Stimulated activated CD4-positive, alpha-beta T cell treated with anti-CD3 and anti-CD28 coated beads, Interleukin-15, amount 100 ng/mL, for 24 hours (primary cell): ENCODE measurements at places on chromosomes 5 and 9.

DNA sequence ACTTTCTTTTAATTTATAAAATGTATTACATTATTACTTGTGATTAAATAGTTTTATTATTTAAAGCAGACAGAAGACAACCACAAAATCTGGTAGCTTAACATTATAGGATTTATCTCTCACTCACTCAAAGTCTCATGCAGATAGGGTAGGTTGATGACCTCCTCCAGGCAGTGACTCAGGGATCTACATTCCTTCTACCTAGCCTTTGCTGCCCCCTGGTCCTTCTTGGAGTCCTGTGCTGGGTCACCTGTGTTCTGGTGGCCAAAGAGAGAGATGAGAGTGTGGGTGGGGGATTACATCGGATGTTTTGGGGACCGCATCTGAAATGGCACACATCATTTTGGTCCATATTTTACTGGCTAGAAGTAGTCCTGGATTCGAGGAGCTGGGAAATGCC is 95.7 kb upstream of the CTSL start:
- DNase-seq, result no peak

DNA sequence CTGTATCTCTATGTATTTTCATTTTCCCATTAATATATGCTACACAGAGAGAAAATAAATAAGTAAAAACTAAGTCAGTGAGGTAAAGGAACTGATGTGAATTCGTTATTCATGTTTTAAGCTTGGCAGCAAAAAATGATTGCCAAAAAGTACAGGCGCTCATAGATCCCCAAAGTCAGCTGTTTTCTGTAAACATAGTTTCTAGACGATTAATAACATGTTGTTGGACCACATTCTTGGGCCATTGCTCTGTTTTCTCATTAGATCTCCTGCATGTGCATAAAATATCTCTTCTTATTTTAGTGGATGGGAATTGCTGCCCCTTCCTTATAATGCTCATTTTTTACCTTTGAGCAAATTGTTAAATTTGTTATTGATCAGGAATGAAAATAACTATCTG is 215.2 kb downstream of the TLE1 start:
- DNase-seq, result no peak

DNA sequence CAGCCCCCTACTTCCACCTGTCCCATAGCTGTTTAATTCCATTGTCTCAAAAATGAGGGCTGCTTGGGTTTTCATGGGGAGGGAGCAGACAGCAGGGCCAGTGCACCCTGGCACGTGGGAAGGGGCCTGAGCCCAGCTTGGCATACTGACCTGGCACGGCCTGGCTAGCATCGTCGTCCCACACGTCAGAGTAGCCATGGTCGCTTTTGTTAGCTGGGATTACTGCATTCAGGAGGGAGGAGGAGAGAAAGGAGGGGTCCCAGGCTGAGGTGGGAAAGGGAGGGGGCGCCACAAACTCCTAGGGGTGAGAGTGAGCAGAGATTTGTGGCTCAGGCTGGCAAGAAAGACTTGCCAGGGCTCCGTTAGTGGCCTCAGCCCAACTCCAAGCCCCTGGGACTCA is 21.1 kb upstream of the CYSTM1 start:
- DNase-seq, result no peak

DNA sequence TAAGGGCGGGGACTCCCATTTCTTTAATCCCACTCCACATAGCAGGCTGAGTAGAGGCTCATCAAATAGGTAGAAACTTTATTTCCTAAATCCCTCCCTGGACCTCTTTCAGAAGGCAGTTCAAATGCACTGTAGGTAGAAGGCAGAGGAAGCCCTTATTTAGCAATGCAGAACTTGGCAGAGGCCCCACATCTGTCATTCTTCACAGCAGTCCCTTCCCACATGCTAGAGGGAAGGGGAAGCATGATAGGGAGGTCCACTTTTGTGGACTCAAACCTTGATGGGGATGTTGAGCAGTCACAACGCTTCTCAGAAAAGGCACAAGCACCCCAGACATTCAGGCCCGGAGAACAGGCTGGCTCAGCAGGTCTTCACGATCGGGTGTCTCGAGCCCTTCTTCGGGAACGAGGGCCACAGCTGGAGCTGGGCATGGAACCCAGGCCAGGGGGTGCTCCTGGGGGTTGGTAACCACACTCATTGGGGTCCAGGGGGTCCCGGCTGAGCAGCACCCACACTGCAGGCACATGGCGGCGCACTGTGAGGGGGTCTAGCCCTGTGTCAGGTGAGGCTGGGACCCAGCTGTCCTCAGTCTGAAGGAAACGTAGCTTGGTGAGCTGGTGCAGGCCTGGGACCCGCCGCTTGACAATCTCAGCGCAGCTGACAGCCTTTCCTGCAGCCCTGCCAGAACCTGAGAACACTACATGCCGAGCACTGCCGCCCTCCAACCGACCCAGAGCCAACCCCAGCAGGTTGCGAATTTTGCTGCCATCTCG is 1.3 kb downstream of the RPP25L start:
- DNase-seq, result no peak

DNA sequence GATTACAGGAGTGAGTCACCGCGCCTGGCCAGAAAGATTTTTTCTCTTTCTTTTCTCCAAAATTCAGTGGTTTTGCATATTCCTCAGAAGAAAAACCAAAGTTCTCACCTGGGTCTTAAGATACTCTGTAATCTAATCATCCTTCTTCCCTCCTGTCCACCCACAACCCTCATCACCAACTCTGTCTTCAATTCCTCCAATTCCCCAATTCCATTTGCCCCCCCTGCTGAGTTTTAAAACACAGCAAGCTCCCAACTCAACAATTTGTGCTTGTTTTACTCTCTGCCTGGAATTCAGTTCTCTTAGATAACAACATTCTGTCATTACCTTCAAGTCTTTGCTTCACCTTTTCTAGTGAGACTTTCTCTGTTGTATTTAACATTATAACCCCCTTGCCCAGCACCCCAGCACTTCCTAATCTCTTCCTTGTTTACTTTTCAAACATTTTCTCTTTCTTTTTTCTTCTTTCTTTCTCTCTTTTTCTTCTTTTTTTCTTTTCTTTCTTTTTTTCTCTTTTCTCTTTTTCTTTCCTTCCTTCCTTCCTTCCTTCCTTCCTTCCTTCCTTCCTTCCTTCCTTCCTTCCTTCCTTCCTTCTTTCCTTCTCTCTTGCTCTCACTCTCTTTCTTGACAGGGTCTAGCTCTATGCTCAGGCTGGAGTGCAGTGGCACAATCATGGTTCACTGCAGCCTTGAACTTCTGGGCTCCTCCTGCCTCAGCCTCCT is 7.8 kb downstream of the TEX48 start:
- DNase-seq, result no peak

DNA sequence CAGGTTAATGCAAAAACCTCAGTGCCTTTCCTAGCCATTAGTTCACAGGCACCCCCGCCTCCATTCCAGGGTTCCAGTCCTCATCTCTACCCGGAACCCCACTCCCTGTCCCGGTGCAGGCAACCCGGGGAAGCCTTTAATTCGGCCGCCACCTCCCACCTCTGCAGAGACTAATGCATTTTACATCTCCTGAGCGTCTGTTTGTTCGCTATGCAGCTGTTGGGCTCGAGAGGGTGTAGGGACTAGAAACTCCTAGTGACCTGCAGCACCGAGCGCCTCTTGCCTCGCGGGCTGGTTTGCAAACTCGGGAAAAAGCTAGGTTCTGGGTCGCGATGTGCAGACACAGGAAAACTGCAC is 3.6 kb downstream of the GDNF start:
- no peak for DNase-seq

DNA sequence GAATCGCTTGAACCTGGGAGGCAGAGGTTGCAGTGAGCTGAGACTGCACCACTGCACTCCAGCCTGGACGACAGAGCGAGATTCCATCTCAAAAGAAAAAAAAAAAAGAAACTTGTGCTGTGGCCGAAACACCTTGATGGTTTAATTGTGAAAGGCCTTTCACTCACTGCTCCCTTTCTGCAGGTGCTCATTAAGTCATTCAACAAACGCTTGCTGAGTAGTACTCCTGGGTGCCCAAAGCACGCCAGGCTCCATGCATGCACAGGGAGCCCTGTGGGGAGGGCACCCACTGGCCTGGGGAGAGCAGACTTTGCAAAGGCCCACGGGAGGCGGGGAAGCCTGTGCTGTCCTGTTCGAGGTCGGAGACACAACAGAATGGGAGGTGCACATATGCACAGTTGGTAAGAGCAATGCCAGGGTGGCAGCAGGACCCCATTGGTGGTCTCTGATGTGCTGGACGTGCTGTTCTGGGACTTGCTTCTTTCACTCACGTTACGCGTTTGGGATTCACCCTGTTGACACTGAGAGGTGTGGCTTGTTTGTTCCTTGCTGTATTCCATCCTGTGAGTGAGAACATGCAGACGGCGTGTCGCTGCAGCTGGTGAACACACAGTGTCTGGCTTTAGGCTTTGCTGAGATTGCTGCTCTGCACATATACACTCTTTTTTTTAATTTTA is 3.0 kb upstream of the ENTPD2 start:
- DNase-seq, result no peak

GRCh38 chr5:94463739-94464138 is 154.7 kb downstream of the KIAA0825 start:
- DNase-seq, result no peak

DNA sequence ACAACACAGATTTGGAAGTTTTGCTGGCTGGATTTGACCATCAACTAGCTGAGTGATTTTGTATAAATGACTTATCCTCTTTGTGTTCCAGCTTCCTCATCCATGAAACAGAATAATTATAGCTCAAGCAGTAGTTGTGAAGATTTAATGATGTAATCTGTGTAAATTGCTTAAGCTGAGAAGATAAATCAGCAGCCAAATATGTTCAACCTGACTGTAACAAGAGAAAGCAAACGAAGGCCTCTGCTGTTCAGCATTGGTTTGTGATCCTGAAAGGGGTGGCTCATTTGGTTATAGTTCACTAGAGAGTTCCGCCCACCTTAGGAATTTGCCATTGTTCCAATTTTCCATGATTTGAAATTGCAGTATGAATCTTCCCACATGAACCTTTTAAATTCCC is 75.7 kb upstream of the CCDC112 start:
- no peak for DNase-seq

DNA sequence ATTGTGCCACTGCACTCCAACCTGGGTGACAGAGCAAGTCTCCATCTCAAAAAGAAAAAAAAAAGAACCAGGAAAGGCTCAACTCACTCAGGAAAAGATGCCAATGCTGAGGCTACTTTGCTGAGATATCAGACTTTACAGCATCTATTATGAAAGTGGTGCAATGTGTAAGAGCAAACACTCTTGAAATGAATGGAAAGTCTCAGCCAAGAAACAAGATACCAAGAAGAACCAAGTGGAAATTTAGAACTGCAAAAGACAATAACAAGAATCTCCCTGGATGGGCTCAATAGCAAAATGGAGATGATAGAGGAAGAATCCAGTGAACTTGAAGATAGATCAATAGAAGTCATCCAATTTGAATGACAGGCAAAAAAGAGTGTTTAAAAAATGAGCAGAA is 37.7 kb downstream of the TSPAN17 start:
- no peak for DNase-seq

- DNase-seq, result no peak
These were observed 21.9 kb downstream of the ZNF608 start for GRCh38 chr5:124724357-124725039.

DNA sequence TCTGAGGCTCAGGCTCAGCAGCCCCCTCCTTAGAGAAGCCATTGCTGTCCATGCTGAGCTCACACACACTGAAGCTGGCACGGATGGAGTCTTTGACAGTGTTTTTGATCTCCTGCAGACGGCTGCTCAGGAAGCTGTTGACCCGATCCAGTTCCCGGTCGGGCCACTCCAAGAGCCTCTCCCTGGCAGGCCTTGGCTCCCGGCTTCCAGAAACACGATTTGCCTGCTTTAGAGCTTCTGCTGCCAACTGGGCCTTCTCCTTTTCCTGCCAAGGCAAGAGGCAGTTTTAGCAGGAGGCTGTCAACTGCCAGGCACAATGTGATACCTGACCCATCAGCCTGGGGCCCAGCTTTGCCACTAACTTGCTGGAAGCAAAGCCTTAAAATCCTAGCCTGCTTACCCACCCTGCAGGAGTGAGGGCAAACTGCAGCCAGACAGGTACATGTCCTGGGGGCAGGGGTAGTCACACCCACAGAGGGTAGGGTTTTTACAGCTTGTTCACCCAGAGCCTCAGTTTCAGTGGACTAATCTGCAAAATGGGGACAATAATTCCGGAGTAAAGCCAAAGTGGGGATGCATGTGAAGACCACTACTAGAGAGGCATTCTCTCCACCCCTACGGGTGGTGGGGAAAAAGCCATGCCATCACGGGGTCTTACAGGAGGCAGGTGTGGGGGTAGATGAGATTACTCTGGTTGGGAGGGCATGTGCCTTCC is 8.3 kb upstream of the DDX41 start:
- no peak for DNase-seq

DNA sequence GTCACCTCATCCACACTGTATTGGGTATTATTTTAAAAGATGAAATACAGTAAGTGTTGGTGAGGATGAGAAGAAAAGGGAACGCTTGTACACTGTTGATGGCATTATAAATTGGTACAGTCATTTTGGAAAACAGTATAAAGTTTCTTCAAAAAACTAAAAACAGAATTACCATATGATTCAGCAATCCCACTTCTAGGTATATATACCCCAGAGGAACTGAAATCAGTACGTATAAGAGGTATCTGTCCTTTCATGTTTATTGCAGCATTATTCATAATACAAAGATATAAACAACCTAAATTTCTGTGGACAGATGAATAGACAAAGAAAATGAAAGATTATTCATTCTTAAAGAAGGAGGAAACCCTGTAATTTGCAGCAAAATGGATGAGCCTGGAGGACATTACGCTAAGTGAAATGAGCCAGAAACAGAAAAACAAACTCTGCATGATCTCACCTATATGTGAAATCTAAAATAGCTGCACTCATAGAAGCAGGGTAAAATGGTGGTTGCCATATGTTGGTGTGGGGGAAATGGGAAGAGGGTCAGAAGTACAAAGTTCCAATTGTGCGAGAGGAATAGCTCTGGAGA is 191.6 kb downstream of the TRIM36 start:
- no peak for DNase-seq

GRCh38 chr5:52560366-52560765 is 227.3 kb upstream of the ITGA1 start:
- DNase-seq, result no peak

DNA sequence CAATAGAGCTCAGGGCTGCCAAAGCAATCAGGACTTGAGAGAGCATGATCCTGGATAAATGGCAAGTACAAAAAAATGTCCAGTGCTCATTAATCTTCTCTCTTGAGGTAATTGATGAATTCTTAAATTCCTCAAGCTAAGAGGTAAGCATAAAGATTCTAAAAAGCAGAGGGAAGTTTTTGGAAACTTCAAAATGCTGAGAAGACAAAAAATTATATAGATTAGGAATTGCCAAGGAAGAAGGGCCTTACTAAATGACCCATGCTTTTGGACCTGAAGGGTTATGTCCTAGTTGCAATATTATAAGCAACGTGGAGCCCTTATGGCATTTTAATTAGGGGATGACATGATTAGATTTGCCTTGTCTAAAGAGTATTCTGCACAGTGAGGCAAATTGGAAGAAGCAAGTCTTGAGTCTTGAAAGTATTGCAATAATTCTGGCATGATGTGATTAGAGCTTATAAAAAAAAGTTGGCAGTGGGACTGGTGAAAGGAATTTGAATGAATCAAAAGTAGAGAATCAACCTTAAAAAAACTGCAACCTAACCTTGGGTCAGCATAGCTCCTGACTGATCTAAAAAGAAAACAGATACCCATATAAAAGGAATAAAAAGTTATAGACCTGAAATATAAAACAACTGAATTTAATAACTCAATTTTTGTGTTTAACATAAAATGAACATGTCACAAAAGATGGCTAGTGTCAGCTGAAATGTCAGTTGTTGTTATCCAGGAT is 323.8 kb upstream of the ARRDC3 start:
- DNase-seq, result no peak
